Sigmoid colon (tissue), 7 donors: ENCODE measurements at places on chromosomes 5 and 9. TPM values are rescaled to one million over a fixed set of nuclear protein-coding genes. Genes with fewer than 3 reads are reported as not detected.

DNA sequence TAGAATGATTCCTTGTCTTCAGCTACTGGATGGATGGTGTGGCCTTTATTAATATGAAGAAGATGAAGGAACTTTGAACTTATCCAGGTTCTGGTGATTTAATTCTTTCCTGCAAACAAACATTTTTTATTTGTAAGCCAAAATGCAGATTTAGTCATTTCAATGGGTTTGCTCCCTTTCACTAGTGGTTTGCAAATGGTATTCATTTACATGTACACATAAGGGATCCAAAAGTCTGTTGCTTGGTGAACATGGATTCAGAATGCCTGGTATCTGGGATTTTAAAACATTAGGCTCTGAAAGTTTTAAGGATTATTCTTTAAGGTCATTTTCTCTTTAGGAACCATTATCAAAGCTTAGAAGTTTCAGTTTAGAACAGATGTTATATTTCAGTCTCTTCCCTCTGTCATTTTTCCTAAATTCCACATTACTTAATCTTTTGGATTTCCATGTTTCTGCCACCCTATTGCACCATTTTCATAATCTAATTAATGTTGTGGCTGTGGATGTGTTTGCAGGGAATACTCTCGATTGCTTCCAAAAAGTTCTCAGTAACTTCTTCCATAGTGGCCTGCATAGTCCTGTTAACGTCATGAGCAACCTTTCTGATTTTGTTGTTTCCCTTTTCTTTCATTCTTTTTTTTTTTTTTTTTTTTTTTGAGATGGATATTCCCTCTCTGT, 10.1 kb downstream of the TTC1 start:
- no peak for DNase-seq

DNA sequence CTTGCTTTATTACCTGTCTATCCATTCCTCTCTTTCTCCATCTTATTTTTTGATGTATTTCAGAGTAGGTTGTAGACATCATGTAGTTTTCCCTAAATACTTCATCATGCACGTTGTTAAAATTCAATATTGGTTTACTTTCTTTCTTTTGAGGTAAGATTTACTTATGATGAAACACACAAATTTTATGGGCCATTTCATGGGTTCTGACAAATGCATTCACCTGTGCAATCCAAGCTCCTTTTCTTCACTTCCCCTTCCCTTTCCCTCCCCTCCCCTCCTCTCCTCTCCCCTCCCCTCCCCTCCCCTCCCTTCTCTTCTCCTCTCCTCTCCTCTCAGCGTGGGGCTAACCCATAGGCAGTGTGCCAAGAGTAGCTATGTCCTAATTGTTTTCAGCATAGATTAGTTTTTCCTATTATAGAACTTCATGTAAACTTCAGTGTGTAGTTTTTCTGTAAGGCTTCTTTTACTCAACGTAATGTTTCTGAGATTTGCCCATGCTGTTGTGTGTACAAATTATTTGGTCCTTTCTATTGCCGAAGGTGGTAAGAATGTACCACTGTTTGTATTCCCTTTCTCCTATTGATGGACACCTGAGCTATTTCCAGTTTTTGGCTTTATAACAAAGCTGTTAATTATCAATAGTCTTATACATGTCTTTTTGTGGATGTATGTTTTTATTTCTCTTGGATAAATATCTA, 92.9 kb upstream of the CLINT1 start:
- no peak for DNase-seq

Gene SLC2A6
- 2.3 TPM for total RNA-seq

Gene PCDHGC4
- total RNA-seq, result 2.5 TPM

Gene PCSK5
- total RNA-seq, result 23.5 TPM

GRCh38 chr5:39217365-39218281, 1.7 kb downstream of the FYB1 start:
- DNase-seq, result peak; percentile 93

Gene HTR4
- 5.0 TPM for total RNA-seq

Gene TRAF1
- total RNA-seq, result 4.4 TPM

- DNase-seq, result no peak
These were observed 64.3 kb upstream of the PSD2 start for GRCh38 chr5:139731281-139731680.

- no peak for DNase-seq
These were observed 831 bp upstream of the TBC1D9B start for GRCh38 chr5:179908528-179908927.

Gene GDNF
- 8.9 TPM for total RNA-seq

GRCh38 chr9:120158221-120158620, 421.7 kb downstream of the CDK5RAP2 start:
- DNase-seq, result no peak

- no peak for DNase-seq
These were observed 96.4 kb upstream of the SPIN1 start for GRCh38 chr9:88291856-88292255.

DNA sequence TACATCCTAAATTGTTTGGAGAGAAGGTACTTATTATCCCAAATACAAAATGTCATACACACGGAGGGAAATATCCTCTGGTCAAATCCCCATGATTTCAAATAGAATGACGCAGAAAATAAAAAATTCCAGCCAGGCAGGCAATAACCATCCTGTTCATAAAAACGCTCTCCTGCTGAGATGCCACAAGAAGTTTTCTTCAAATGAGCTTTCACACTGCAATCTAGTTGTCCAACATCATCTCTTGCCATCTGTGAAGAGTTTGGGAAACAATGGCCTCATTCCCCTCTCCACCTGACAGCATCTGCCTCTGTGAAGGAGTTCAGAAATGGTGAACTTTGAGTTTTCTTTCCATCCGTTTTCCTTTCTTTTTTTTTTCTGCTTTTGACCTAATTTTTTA, 83.3 kb upstream of the SLC30A5 start:
- DNase-seq, result no peak

DNA sequence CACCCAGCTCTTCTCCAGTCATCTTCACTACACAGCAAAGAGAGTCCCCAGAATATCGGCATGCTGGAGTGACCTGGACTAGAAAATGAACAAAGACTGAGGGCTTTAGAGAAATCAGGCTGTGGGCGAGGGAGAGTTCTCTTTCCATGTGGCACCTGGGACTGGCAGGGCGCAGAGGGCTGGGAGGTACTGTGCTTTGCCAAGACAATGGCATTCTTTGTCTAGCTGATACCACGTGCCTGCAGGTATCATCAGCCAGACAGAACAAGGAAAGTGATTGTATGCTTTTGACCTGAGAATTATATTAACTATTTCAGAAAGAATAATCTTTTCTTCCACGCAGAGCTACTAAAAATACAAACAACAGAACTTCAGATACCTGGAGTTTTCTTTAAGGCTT, 30.5 kb downstream of the DDX31 start:
- no peak for DNase-seq
